NCI-H1436 treated with DMSO at 0.1 percent for 48 hours (cell line): ENCODE measurements at places on chromosomes 5 and 9.

GRCh38 chr5:125583321-125584139 lies 837.1 kb upstream of the ZNF608 start:
- no peak for DNase-seq

DNA sequence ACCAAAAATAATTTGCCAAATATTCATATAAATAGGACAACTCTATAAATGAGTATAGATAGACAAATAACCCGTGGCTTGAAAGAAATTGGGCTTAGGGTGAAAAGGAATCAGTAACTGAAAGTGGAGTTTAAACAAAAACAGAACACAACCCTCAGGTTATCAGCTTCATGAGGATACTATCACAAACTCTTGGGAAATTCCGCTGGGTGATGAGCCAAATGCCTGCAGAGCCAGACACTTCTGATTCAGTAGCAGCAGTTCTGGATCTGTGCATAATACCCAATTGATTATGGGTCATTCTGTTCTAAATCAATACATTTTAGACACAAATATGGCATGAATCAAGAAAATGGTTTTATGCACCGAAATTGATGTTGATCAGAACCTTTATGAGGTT lies 72.4 kb downstream of the CAMK4 start:
- DNase-seq, result no peak

GRCh38 chr5:67404256-67405100 lies 207.9 kb upstream of the CD180 start:
- DNase-seq, result no peak

DNA sequence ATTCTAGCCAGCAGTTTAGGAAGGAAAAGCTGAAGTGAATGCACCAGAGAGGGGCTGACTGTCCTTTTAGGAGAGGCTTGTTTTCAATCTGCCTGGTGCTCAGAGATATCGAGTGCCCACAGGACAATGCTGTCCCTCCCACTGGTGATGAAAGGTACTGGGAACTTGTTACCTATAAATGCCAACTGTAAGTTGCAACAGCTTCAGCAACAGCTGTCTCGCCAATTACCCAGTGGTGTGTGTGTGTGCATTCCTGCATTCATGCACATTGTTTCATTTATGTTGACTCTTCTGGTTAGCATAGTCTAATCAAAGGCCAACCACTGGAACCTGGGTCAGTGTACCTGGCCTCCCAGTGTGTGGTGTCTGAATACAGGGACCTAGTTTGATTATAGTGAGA lies 161.1 kb downstream of the CSNK1G3 start:
- DNase-seq, result no peak

DNA sequence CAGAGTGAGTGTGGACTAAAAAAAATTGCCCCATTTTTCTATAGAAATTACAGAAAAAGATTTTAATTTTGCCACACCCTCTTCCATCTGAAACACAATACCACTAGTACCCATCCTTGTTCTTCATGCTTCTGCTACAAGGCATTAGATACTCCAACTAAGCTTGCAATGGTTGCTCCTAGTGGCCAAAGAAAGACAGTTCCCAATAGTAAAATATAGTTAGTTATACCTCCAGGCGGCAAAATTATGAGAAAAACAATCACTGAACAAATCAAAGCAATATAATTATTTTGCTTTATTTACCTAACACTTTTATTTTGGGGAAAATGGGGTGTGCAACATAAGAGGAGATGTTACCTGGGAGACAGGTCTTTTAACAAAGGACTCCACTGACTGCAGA lies 101.2 kb downstream of the RAPGEF6 start:
- DNase-seq, result no peak

- no peak for DNase-seq
Observed at GRCh38 chr9:124766815-124767554, 4.1 kb downstream of the NR6A1 start.

DNA sequence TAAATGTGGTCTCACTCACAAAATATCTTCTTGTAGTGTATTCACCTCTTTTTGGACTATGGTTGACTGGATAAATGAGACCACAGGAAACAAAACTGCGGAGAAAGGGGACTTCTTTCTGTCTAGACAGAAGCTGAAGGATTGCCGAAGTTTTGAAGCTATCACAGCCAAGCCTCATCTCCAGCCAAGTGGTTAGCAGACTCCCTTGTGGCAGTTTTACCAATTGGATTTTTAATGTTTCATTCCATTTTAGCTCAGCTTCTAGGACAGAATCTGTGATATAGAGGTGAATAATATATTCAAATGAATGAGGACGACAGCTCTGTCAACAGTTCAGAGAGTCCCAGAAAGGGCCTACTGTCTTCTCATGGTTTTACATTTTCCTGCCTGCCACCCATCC lies 215.7 kb upstream of the ZNF608 start:
- DNase-seq, result no peak

DNA sequence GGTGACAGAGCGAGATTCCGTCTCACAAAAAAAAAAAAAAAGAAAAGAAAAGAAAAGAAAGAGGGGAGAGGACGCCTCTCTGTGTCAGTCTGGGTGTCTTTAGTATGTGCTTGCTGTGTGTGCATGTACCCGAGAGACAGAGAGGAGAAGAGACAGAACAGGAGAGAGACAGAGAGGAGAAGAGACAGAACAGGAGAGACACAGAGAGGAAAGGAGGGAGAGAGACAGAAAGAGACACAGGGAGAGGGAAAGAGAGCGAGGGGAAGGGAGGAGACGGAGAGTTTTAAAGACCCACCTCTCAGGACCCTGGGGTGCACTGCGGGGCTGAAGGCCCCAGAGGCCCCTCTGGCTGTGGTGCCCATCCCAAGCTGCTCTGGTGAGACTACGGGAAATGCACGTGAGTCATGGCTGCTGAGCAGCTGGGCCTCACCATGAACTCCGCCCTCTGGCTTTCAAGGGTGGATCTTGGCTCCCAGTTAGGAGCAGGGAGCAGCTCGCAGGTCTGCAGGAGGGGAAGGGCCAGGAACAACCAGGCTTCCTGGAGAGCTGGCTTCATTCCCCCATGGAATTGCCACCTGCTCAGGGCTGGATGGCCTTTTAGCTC lies 7.9 kb downstream of the SLC6A3 start:
- no peak for DNase-seq

DNA sequence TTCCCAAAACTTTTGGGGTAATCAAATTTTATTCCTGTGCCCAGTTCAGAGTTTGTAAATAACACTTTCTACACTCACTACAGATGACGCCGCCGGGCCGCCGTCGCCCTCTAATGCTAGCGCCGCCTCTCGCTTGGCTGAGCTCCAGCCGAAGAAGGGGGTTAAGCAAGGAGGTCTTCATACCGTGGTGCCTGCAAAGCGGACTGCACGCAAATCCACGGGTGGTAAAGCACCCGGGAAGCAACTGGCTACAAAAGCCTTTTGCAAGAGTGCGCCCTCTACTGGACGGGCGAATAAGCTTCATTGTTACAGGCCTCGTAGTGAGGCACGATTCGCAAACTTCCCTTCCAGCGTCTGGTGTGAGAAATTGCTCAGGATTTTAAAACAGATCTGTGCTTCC lies 280.4 kb downstream of the MEF2C start:
- DNase-seq, result no peak

GRCh38 chr5:153624451-153624765 lies 133.9 kb downstream of the GRIA1 start:
- DNase-seq, result no peak

DNA sequence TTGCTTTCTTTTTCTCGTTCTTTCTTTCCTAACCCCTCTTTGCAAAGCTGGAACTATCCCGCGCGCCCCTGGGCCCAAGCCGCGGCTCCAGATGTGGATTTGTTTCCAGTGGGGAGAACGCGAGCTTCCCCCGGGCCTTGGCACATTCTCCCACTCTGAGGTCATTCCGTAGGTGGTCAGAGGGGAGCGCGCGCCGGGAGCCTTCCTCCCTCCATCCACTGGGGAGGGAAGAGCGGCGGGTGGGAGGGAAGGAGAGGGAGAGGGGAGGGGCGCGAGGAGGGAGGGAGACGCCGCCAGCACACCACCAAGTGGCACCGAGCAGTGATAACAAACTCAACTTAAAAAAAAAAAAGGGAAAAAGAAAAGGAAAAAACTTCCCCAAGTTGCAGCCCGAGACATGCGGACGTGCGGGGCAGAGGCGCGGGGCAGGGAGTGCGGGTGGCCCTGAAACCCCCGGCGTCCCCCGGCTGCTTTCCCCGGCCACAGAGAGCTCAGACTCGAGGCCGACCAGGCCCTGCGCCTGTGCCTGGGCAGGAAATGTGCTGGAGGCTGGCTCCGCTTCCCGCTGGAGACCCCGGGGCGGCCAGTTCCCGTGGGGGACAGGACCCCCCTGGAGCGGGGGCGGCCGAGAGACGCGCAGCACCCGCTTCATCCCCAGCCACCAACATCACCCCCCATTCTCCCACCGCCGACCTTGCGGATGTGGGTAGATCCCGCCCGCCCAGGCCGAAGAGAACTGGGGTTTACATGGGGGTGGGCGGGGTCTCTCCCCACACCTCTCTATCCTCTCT lies 3.1 kb downstream of the IER5L start:
- no peak for DNase-seq
